Esophagus squamous epithelium (tissue), 5 donors: ENCODE measurements at places on chromosomes 4 and X.

GRCh38 chrX:104670051-104670450 is 104.1 kb downstream of the IL1RAPL2 start:
- H3K4me3 ChIP-seq: no peak overlapping the region
- H3K36me3 ChIP-seq: no peaks in the 10 kb centered on the region
- DNase-seq: no peak
- no peak overlapping the region for H3K27ac ChIP-seq
- H3K27me3 ChIP-seq: no peaks in the 10 kb centered on the region
- no peaks in the 10 kb centered on the region for H3K4me1 ChIP-seq

DNA sequence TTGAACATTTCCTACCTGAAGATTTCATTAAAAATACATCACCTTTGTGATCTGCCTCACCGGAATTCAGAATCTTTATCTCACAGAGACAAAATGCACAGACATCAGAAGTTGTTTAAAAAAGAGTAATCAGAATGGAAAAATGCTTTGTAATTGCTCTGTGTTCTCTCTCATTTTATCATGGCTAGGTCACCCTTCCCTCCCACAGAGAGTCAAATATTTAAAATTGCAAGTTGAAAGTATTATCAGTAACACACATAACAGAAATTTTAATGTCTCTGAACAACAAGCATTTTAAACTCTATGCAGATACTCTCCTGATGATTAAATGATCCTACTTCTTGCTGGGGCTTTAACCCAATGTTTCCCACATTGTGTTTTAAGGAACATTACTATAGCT is 362.0 kb downstream of the CBLL2 start:
- H3K4me1 ChIP-seq: no peaks in the 10 kb centered on the region
- no peak for DNase-seq
- H3K36me3 ChIP-seq: no peaks in the 10 kb centered on the region
- H3K4me3 ChIP-seq: no peak overlapping the region

DNA sequence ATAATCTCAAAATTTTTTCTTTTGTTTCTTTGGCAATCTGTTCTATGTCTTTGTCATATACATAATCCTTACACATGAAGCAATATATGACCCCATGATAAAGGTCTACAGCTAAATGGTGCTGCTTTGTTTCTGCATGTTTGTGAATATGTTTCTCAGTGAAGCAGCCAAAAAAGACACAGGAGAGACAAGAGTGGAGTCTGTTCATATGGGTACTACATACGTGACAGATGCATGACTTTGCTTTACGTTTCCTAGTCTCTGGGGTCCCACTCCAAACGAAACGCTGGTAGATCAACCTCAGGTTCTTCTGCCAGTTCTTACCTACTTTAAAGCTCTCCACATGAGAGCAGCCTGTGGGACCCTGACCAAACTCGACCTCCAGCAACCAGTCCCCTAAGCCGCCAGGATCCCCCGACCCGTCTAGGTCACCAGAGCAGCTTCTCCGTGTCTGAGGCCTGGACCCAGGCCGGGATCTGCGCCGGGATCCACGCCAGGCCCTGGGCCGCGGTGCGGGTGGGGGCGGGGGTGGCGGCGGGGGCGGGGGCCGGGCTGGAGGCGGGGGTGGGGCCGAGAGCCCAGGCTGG is 1.5 kb downstream of the USP51 start:
- H3K27ac ChIP-seq: peak overlapping the region; percentile 90
- no peak for DNase-seq
- H3K36me3 ChIP-seq: no peaks in the 10 kb centered on the region
- no peaks in the 10 kb centered on the region for H3K4me1 ChIP-seq
- H3K4me3 ChIP-seq: peak overlapping the region; percentile 76

DNA sequence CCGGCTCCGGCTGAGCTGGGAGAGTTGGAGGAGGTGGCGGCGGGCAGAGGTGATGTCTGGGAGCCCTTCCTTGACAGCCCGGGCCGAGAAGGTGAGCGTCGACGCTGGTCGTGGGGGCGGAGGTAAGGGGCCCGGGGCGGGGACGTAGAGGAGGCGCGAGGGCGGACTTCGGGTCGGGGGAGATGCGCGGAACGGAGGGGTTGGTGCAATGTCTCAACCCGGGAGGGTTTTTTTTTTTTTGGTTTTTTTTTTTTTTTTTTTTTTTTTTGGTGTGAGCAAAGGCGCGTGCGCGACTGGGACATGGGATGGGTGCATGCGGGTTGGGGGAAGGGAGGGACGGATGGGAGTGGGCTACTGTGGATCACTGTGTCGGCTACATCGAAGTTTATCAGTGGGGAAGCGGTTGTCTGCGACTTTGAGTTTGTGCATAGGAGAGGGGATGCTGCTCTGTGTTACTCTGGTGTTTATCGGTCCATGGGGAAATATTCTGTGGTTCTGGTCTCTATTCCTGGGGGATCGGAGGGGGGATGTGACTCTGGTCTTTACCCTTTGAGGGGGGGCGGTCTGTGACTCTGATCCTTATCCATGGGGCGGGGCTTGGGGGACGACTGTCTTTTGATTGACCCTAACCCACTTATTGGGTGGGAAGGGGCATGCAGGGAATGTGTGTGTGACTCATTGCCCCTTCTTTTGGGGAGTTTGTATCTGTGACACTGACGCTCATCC is 537 bp downstream of the RBM10 start:
- no peaks in the 10 kb centered on the region for H3K36me3 ChIP-seq
- H3K27ac ChIP-seq: peak overlapping the region; percentile 97
- H3K27me3 ChIP-seq: no peaks in the 10 kb centered on the region
- H3K4me3 ChIP-seq: peak overlapping the region; percentile 69
- H3K4me1 ChIP-seq: no peaks in the 10 kb centered on the region
